ENCODE measurements at places on chromosomes 1 and 21. TPM values are rescaled to one million over a fixed set of nuclear protein-coding genes. Genes with fewer than 3 reads are reported as not detected.

The VAMP3 gene
- 71.2 TPM for total RNA-seq

The SH3D21 gene
- total RNA-seq, result 0.53 TPM

The KCNE2 gene
- not detected for total RNA-seq

The HS2ST1 gene
- 7.0 TPM for total RNA-seq

The FBXO44 gene
- 1.7 TPM for total RNA-seq

The SAMSN1 gene
- 1.4 TPM for total RNA-seq

GRCh38 chr1:44267438-44267837 lies 54.2 kb downstream of the DMAP1 start:
- H3K4me1 ChIP-seq, result no peaks in the 10 kb centered on the region
- H3K27me3 ChIP-seq, result no peaks in the 10 kb centered on the region
- H3K36me3 ChIP-seq, result no peaks in the 10 kb centered on the region
- no peak for DNase-seq
- no peak overlapping the region for H3K4me3 ChIP-seq

GRCh38 chr1:56676571-56677035 lies 31.5 kb downstream of the PRKAA2 start:
- H3K36me3 ChIP-seq, result no peaks in the 10 kb centered on the region
- H3K4me1 ChIP-seq, result peaks cover 45% of the 10 kb centered on the region
- peak; percentile 40 for DNase-seq
- no peaks in the 10 kb centered on the region for H3K27me3 ChIP-seq

DNA sequence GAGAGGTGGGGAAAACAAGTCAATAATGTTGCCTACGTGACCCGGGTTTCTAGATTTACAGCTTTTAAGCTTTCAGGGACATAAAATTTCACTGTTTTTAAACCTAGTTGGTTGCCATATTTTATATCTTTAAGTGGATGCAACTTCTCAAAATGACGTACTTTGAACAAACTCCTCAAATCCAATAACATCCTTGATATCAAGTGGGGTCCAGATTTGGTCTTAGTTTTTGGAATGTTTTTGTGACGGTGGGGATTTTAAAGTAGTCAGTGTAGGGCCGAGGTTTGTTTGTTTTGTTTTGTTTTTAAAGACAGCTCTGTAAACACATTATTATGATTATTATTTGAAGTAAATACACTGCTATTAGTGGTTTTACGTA lies 453 bp downstream of the CDKN2C start:
- peaks cover 28% of the 10 kb centered on the region for H3K4me1 ChIP-seq
- DNase-seq, result no peak
- peak overlapping the region; percentile 99 for H3K27ac ChIP-seq
- H3K27me3 ChIP-seq, result no peaks in the 10 kb centered on the region
- H3K4me3 ChIP-seq, result peak overlapping the region; percentile 77

GRCh38 chr1:225427235-225428067 lies at the start of gene LBR:
Gene LBR, minus strand, starts transcription at chr1:225428038. Its CDS starts 3,963 bp downstream, at chr1:225424075.
- peak within 1 kb of the TSS; percentile 95 for H3K27ac ChIP-seq
- no peaks in the 10 kb centered on the region for H3K36me3 ChIP-seq
- DNase-seq, result no peak
- H3K4me1 ChIP-seq, result peaks cover 35% of the 10 kb centered on the region
- H3K27me3 ChIP-seq, result no peaks in the 10 kb centered on the region

GRCh38 chr21:26055010-26055409 lies 115.6 kb downstream of the APP start:
- H3K27me3 ChIP-seq, result no peaks in the 10 kb centered on the region
- H3K36me3 ChIP-seq, result no peaks in the 10 kb centered on the region
- no peak for DNase-seq
- no peak overlapping the region for H3K27ac ChIP-seq

GRCh38 chr1:85544689-85545215 lies 35.8 kb upstream of the CCN1 start:
- no peaks in the 10 kb centered on the region for H3K27me3 ChIP-seq
- peaks cover 7% of the 10 kb centered on the region for H3K4me1 ChIP-seq
- H3K36me3 ChIP-seq, result no peaks in the 10 kb centered on the region

GRCh38 chr1:205837382-205837970 lies 12.5 kb downstream of the PM20D1 start:
- no peak overlapping the region for H3K27ac ChIP-seq
- no peaks in the 10 kb centered on the region for H3K4me1 ChIP-seq
- H3K27me3 ChIP-seq, result no peaks in the 10 kb centered on the region
- no peak overlapping the region for H3K4me3 ChIP-seq

GRCh38 chr1:206511362-206512057 lies 4.2 kb downstream of the RASSF5 start:
- DNase-seq, result no peak
- H3K4me1 ChIP-seq, result peaks cover 11% of the 10 kb centered on the region
- peaks cover 18% of the 10 kb centered on the region for H3K27me3 ChIP-seq
- H3K27ac ChIP-seq, result no peak overlapping the region
- no peak overlapping the region for H3K4me3 ChIP-seq
